DMS79 treated with DMSO at 0.1 percent for 48 hours (cell line): ENCODE measurements at places on chromosomes 16 and 17.

GRCh38 chr16:53518550-53519416, 15.8 kb upstream of the AKTIP start:
- no peak for DNase-seq

DNA sequence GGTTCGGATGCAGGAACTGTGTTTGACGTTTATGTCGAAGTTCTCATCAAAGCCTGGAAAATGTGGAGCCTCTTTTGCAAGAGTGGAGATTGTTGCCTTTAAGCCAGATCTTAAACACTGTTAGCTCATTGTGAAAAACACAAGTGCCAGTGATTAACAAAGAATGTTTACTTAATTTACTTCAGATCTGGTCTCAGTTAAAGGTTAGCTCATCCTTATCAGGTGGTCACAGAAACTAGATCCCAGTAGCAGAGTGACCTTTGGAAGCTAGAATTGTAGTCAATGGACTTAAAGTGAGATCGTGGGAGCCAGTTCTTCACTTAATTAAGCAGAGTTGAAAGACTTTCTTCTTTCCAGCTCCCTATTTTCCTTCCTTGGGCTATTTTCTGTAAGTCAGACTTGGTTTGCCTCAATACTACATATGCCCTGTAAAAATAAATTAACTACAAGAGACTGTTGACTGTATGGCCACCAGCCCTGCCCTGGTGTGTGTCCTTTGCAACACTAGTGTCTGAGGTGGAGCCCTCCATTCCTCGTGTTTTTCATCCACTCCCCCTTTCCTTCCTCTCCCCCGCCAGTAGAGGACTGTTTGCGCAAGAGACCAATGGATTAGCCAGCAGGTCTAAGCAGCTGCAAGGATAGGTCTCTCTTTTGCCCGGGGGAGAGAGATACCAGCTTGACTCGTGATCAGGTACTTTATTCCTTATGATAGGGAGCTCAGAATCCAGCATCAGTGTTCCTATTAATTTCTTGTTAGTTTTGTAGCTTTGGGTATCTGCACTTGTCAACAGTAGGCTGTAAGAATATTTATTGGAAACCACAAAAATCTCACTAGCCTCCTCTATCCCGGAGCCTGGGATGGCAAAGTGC, 20.2 kb downstream of the FBXO39 start:
- DNase-seq = no peak

- DNase-seq = no peak
These were observed 119.4 kb downstream of the OR1D5 start for GRCh38 chr17:2943981-2944380.

- DNase-seq = no peak
These were observed 190.7 kb upstream of the KCNJ16 start for GRCh38 chr17:69884356-69884755.

- no peak for DNase-seq
These were observed 1.9 kb upstream of the SLC5A2 start for GRCh38 chr16:31480851-31481536.

DNA sequence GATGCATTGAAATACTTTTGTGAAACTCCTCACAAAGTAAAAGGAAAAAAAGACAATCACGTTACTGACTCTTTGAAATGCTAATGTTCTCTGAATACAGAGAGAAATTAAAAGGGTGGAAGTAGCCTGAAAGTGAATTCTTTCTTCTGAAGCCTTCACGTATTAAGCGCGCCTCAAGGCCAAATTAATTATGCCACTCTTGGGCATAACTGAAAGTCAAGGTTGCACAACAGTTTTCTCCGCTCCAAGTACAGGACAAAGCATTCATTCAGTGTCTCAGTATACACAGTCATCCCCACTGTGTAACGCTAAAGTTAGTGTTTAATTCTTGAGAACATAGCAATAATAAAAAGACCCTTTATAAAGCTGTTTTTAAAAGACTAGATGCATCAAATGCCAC, 21.5 kb downstream of the PARN start:
- DNase-seq = no peak

- DNase-seq = peak; percentile 46
These were observed at the start of gene CDH3 for GRCh38 chr16:68644715-68645493. Gene CDH3, plus strand, starts transcription at chr16:68645310. Its CDS starts 70 bp downstream, at chr16:68645380.

DNA sequence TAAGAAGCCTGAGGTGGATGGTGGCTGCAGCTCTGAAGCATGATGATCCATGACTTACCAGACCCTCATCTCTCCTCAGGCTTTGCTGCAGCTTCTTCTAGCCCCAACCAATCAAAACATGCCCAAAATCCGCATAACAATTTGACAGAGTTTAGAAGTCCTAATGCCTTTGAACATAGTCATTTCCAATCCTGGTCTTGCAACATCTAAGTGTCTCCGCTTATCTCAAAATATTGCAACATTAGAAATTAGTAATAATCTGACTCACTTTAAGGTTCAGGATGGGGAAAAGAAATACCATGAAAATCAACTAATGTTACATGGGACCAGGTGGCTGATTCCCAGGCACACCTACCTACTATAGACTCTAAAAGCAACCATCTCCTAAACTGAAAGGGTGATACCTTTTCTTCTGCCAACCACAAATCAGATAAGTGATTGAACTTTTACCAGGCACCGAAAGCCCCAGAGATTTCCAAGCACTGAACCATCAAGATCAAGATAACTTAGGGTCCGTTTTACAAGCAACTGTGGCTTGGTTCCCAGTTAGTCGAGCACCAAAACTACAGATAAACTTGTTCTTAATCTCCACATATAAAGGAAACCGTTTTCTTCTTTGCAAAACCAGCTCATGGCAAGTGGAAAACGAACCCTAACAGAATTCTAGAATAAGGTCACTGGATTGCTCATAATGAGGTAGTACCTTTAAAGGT, 14.0 kb downstream of the ERN1 start:
- DNase-seq = no peak

- no peak for DNase-seq
These were observed 21.3 kb downstream of the SRCIN1 start for GRCh38 chr17:38584350-38584925.

DNA sequence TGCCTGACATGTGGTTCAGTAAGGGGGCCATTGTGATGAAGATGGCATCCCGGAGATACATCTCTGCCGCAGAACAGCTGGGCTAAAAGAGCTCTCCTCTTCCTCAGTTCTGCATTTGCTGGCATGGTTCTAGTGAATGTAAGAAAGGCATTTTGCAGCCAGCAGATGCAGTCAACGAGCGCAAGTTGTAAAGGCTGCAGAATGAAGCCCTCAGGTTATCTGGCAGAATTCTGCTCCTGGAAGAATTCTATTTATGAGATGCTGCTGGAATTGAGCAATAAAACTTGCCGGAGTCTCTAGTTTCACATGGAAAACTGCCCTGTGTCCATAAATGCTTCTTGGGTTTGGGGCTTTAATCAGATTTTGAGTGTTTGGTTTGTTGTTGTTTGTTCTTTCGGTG, 176.8 kb upstream of the HSBP1 start:
- peak; percentile 2 for DNase-seq

- DNase-seq = no peak
These were observed 78.5 kb upstream of the ELAC2 start for GRCh38 chr17:13096291-13096690.

DNA sequence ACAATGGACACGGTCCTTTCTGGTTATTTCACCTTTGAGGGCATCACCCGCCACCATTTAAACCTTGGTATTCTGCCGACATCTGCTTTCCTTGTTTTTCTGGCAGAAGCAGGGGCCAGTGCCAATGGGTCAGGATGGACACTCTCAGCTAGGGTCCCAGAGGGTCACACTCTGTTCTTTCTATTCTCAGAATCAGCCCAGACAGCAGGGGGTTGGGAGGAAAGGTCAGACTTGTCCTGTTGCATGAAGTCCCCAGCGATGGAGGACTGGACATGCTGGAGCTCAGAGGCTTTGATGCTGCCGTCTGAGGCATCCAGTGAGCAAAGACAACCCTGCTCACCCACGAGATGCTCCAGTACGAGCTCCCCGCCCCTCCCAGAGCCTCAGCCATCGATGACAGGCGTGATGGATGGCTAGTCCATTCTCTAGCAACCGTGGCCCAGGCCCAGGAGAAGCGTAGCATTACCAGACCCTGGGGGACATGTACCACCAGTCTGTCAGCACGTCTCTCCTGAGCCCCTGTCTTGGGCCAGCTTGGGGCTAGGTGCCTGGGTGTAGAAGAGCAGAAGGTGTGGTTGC, 62.0 kb downstream of the FOXL1 start:
- DNase-seq = no peak

- DNase-seq = no peak
These were observed 34.0 kb downstream of the RAB11FIP4 start for GRCh38 chr17:31425282-31426040.

DNA sequence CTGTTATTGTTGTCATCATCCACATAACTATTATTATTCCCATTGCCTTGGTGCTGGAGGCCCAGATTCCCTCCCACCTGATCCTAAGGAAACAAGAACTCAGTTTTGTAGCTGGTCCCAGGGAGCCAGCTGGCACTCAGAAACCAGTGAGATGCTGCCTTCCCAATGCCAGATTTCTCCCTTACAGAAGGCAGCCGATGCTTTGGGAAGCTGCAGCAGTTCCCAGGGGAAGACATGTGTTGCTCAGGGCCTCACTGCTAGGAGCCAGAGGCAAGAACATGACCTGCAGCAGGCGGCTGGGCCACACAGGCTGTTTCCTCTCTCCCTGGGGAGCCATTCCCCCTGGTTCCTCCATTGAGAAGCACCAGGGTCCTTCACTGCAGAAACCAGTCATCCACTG, 59.9 kb upstream of the GRIN2A start:
- no peak for DNase-seq

DNA sequence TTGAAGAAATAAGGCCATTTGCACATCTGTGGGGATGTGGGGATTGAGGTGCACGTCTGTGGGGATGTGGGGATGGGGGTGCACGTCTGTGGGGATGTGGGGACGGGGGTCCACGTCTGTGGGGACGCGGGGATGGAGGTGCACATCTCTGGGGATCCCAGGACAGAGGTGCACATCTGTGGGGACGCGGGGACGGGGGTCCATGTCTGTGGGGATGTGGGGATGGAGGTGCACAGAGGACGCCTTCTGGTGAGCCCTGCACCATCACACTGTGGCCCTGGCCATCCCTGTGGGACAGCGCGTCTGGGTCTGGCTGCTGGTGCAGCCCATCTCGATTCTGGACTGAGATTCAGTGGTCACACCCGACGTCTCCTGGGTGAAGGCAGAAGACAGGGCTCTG, 161.4 kb downstream of the LAT start:
- no peak for DNase-seq

DNA sequence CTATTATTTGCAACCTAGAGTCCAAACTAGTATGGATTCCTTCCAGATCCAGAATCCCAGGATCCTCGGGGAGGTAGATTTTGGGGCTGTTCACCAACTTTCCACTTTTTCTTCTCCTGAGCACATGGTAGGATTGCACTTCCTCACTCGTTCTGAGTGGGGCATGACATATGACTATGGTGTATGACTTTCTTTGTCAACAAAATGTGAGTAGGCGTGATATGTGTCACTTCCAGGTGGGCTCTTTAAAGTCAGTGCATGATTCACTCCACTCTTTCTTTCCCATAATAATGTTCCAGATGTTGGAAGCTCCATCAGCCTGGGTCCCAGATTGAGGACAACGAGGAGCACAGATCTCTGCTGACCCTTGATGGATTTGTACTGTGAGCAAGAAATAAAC, 21.5 kb downstream of the IRX5 start:
- no peak for DNase-seq

DNA sequence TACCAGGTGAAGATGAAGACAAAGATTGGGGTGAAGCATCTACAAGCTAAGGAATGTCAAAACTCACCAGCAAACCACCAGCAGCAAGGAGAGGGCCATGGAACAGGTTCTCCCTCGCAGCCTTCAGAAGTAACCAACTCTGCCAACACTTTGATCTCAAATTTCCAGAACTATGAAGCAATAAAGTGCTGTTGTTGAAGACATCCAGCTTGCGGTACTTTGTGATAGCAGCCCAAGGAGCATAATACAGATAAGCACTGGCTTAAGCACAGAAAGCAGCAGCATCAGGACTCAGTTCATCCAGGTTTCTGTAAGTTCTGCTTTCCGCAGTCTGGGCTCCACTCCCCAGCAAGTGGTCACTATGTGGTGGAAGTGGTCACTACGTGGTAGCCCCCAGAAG, 16.0 kb upstream of the CDRT4 start:
- DNase-seq = no peak

- DNase-seq = peak; percentile 70
These were observed 478.4 kb downstream of the TOX3 start for GRCh38 chr16:52068447-52069074.

DNA sequence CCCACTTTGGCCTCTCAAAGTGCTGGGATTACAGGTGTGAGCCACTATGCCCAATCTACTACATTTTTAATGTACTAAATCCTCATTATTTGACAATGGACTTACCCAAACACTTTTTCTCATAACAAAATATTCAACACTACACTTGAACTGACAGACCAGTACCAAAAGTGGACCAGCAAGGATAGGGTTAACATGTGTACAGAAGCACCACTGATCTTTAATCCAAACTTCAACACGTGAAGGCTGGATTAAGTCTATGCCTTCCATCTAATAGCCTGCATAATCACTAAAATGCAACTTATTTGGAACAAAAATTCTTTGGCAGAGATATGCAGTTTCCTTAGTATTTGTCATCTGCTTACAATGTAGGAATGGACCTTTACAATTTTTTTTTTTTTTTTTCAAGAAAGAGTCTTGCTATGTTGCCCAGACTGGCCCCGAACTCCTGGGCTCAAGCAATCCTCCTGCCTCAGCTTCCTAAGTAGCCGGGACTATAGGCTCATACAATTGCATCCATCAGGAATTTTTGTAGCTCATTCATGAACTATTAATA, 60.0 kb upstream of the BCAR1 start:
- no peak for DNase-seq

DNA sequence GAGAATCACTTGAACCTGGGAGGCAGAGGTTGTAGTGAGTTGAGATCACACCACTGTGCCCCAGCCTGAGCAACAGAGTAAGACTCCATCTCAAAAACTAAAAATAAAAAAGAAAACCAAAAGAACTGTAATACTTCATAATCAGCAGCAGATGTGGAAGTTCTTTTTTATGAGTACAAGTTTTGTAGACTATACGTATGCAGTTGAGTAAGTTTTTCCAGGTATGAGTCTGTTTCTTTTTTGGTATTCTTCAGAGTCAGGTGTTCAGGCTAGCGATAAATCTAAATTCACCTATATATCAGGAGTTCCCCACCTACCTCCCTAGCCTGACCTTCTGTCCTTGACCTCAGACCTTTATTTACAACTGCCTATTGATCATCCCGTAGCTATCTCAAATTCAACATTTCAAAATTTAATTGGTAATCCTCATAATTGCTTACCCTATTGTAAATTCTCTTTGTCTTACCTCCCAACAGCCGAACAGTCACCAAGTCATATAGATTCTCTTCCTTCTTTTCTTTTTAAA, 10.7 kb downstream of the DCTN5 start:
- DNase-seq = no peak

GRCh38 chr17:10744501-10745000, 14.7 kb upstream of the TMEM220 start:
- DNase-seq = no peak
